ENCODE measurements at places on chromosomes 1 and 21.
A peak's percentile ranks its signal among the peaks of the same experiment; 100 is the strongest.

DNA sequence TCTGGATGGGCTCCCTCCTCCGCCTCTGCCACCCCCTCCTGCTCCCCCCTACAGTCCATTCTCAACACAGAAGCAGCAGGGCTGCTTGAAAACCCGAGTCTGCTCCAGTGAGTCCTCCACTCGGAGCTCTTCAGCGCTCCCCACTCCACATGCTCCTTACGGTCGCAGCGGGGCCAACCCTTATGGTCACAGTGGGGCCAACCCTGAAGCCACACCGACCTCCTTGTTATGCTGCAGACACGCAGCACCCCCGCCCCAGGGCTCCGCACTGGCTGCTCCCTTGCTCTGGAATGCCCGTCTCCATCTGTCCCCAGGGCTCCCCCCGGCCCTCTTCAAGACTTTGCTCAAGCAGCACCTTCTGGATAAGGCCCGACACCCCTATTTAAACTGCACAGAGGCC lies 22.6 kb downstream of the GPR157 start:
- no peak for DNase-seq

DNA sequence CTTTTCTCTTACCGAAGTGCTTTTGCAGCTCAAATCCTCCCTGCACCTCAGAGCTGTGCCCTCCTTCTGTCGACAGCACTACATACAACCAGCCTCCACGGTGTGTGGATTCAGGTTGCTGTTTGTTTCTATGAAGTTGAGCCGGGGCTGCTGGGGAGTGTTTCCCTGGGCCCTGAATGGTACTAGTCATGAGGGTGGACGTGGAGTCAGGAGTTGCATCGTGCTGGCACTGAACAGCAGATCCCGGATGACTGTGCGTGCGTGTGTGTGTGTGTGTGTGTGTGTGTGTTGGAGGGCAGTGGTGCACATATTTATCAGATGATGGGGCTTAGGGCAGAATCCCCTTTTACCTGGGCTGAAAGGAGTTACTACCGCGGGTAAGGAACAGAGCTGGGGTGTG lies 47.0 kb downstream of the ACTL8 start:
- DNase-seq: no peak

DNA sequence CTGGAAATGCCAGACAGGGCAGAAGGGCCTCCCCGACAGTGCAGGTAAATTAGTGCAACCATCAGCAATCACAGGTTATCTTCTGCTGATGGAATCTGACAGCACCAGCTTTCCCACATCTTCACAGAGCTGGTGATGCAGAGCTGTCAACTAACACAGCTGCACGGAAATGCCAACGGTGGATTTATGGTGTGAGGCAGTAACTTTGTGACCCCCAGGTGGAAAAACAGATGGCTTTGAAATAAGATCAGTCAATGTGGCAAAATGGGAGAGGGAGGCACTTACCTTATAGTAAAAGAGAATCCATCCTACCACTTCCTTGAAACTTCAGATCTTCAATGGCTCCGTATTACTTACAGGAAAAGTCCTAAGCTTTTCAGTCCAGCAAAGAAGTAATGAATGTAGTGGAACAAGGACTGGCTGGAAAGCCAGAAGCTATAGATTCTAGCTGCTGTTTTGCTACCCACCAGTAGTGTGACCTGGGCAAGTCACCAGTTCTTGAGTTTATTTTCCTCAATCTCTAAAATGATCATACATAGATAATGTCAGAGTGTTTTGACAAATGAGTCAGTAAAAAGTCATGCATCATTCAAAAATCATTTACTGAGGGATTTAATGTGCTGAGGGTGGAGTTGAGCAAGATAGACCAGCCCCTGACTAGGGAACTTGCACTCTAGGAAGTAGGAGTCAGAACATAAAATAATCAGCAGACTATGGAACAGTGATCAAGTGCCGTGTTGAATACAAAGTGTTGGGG lies 245.7 kb upstream of the JUN start:
- DNase-seq: no peak

DNA sequence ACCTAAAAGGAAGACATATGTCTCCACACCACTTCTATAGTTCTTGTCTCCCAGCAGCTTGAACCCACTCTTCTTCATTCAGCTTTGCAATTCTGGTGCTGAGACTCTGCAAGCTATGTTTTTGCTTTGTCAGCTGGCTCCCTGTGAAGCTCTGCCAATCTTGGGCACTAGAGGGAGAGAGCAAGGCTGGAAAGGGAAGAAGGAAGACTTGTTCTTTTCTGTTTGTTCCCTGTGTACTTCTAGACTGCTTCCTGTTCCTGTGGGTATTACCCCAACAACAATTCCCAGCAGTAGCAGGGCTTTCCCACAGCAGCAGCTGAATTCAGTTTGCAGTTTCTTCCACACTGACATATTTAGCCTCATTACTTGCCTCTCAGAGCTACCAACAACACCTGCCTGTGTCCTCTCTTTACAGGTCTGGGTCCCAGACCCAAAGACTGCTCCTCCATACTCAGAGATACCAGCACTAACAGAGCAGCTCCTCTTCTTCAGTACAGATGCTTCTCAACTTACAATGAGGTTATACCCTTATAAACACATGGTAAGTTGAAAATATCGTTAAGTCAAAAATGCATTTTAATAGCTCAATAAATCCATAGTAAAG lies 275.2 kb upstream of the NEGR1 start:
- DNase-seq: no peak

DNA sequence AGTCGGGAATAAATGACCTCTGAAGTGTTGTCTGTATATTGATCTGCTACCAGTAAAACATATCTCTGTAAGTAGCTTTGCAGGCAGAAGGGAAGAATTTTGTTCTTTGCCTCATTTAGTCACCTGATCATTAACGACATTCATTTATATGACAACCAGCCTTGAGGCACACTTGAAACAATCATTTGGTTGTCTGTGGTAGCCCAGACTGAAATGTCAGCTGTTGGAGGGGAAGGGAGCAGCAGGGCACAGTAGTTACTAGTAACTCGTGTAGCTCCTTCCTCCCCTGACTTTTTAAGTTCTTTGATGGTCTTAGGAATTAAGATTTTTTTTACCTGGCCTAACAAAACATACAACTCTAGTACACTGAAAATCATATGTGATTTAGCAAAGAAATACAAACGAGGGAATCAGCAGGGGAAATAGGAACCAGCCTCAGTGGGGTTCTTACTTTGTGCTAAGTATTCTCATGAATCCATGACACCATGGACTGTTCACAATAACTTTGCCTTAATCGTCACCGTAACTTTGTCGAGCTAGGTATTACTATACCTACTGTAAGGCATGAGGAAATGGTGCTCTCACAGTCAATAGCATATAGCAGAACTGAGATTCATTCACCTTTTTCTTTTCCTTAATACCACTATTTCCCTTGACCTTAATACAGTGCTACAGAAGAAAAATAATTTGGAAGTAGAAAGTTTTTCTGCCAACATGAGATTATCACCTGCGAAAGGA lies 6.4 kb downstream of the IL12RB2 start:
- DNase-seq: no peak

DNA sequence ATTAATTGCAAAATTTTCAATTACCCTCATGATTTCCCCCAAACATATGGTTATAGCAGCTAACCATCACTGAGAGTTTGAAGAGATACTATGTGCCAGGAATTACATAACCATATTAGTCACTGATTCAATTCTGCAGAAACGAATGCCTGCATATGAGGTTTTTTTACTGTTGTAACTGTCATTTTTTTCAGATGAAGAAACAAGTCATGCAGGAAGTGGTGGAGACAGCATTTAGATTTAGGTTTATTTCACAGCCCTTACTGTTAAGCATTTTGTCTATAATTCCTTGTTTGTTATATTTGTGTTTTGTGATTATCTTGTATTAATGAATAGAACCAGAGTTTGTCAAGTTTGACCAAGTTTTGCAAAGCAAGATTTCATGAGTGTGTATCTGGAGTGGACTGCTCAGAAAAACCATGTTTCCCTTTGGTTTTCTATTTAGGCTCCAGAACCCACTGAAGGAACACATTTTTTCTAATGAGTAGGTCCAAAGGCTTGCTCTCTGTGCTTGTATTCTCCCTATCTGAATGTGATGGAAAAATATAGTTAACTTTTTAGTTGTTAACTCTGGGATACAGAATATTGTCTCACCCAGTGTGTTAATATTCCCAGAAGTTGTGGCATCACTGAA lies 308.5 kb upstream of the ADAMTS5 start:
- DNase-seq: peak; percentile 51

- DNase-seq: no peak
Observed at GRCh38 chr1:81802457-81802706, 1.6 kb downstream of the ADGRL2 start.

GRCh38 chr1:44290250-44291094 lies 64.6 kb downstream of the ERI3 start:
- DNase-seq: no peak

GRCh38 chr21:26958788-26959187 lies 8.1 kb downstream of the ADAMTS5 start:
- no peak for DNase-seq

DNA sequence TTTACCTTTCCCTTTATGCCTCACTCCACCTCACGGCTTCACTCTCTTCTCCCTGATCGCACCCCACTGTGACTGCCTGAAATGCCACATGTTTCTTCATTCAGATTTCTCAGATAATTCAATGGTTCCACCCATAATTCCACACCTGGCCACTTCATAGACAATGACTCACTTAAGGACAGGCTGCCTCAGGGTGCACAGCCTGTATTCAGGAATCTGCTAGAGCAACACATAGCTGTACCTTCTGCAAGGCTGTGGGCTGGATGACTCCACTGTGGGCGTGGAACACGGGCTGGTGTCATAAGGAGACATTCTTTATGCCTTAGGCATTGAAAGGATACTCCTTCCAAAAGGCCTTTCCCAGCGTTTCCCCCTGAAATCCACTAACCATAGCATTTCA lies 36.1 kb downstream of the L1TD1 start:
- no peak for DNase-seq

GRCh38 chr1:29698033-29698432 lies 461.7 kb downstream of the PTPRU start:
- no peak for DNase-seq

DNA sequence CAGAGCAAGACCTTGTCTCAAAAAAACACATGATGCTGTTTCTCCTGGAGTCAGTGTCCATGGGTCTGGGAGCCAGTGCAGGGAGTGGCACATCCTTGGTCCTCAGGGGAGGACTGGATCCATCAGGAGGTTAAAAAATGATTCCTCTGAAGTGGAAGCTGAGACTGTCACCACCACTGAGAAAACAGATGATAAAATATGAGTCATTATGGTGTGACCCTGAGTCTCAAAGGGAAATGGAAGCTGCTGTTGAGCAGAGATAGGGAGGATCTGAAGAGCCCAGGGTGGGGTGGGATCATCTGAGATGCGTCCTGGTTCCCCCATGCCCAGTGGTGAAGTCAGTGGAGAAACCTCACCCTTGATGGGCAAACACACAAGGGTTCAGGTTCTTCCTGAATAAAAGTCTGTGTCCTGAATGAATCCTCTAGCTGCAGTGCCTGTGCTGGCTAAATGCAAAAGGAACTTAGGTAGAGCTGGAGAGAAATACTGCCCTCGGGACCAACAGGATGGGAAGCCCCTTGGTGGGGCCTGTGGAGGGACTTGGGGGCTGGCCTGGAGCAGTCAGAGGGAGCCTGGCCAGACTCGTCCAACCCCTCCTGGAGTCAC lies 61.6 kb upstream of the TENT5B start:
- DNase-seq: no peak

DNA sequence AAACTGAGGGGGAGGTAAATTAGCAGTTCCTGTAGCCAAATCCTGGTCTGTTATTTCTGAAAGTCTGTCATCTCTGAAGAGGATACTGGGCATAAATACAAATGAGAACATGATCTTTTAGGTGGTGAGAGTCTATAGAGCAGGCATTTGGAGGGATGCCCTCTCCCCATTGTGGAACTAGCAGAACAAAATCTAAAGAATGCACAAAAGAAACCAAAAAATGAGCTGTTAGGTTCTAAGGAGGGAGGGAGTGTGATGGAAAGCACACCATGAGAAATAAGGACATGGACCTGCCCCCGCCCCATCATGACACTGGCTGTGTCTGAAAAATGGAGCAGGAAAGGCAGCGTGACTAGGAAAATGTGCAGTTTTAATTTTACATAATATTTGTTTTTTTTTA lies 262.0 kb downstream of the KIF26B start:
- no peak for DNase-seq

DNA sequence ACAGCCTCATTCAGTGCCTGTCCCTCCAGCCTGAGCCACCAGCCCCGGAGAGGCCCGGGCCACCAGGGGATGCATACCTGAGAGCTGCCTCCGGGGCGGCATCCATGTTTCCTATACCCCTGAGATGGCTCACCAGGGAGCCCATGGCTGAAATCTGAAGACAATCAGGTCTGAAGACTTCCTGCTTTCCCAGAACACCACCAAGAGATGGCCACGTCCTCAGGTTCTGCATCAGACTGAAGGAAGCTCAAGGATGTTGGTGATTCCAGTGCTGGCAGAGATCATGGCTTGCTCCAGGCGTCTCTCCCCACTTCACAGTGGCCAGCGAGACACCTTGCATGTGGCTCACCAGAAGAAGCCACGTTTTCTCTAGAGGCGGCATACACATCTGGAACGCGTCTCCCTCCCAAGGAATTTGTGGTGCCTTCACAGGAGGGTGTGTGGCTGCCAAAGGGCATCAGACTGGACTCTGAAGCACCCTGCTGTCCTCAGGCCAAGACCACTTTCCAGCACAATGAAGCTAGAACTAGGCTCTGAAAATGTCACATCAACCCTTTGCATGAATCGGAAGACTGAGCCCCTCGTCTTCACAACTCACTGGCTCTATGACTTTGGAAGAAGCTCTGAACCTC lies 170.7 kb upstream of the IRF2BP2 start:
- DNase-seq: no peak

GRCh38 chr21:28885853-28886177 lies 106.9 kb downstream of the LTN1 start:
- peak; percentile 55 for DNase-seq

- no peak for DNase-seq
Observed at GRCh38 chr1:159428536-159428935, 3.5 kb upstream of the OR10J4 start.

DNA sequence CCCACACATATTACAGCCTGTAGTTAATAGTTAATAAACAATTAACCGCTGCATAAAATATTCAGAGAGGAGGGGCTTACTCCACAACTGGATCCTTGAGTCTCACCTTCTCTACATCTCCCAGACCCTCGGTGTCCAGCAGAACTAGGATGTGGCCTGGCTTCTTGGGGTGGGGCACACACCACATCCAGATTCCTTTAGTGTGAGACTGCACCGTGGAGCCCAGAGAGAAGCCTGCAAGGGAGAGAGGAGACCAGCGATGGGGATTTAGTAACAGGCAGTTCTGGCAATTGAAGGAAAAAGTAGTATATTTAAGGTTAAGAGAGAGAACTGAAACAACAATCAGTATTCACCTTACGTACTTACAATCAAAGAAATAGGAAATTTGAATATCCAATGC lies 4.9 kb downstream of the GBP1 start:
- DNase-seq: no peak

- DNase-seq: no peak
Observed at GRCh38 chr1:18795002-18795689, 64.3 kb downstream of the TAS1R2 start.

Data from SK-N-MC (cell line).